Kidney tubule cell (primary cell): ENCODE measurements at places on chromosomes 5 and 9.

DNA sequence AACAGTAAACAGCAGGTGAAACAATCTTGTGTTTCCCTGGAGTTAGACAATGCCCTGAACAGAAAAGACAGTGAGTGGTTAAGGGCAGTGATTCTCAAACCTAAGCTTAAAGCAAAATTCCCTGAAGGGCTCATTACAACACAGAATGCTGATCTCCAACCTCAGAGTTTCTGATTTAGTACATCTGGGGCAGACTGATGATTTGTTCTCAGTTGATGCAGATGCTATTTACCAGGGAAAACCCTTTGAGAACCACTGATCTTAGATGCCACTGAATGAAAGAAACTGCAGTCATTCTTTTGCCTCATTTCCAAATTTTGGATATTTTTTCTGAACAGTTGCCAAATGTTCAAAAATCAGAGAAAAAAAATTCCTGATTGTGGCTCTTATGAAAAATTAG, 18.7 kb upstream of the ADAM19 start:
- DNase-seq = no peak

GRCh38 chr9:113929634-113930389, 53.7 kb downstream of the ZNF618 start:
- peak; percentile 71 for DNase-seq

DNA sequence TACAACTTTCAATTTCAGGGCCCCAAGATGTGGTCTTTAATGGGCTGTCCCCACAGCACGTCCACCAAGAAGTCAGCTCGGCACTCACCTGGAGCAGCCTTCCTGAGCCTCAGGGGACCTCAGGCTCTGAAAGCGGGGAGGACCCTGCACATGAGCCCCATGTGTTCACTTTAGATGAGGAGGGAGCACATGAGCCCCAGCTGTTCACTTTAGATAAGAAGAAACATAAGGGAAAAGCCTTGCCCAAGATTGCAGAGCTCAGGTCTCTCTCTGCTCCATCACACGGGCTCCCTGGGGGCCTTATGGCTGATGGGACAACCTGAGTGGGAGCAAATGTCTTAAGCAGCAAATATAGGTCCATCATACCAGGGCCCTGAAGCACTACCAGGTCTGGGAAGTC, 56.4 kb downstream of the NIPSNAP3B start:
- no peak for DNase-seq

- no peak for DNase-seq
Measured at GRCh38 chr9:99294850-99295461, 72.9 kb downstream of the SEC61B start.

DNA sequence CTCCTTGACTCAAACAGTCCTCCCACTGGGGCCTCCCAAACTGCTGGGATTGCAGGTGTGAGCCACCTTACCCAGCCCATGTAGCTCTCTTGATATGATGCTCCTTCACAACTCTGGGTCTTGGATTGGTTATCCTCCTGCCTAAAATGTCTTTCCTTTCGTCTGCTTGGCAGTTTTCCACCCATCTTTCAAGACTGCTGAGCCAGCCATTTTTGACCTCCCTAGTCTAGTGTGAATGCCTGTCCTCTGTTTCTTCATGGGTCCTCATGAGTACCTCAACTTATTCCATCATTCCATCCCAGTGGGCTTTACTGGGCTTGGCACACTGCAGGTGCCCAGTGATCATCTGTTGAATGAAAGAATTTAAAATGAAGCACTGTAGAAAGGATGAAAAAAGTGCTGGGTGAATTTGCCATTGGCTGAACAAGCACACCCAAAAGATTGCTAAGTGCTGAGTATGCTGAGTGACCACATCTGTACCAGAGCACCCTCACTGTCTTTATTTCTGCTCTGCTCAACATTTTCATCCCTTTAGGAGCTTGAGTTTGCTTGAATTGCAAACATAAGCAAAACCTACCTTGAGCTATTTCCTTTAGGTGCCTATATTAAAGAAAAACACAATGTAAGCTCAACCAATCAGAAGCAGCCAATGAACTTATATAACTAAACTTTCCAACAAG, 84.8 kb upstream of the FAM169A start:
- DNase-seq = peak; percentile 35

GRCh38 chr5:37825334-37825915, 14.4 kb downstream of the GDNF start:
- no peak for DNase-seq

- peak; percentile 59 for DNase-seq
Measured at GRCh38 chr5:107553117-107553555, 117.6 kb downstream of the EFNA5 start.

DNA sequence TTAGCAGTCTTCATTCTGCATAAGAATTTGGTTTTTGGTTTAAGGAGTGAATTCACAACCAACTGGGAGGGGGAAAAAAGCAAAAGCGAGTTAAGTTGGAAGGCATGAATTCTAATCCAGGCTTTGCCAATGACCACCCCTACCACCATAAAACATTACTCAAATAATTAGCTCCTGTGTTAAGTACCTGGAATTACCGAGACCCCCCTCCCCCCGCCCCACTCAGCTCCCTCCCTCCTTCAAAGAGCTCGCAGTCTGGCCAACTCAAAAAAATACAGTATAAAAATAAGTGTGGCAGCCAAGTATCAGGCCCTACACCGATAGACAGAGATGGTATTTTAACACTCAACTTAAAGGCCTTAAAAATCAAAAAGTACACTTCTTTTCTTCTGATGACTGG, 492 bp downstream of the ATG12 start:
- DNase-seq = no peak

- no peak for DNase-seq
Measured at GRCh38 chr5:6389397-6389796, 11.1 kb upstream of the MED10 start.
